Ovary (tissue), 10 donors: ENCODE measurements at places on chromosomes 12 and 14. TPM values are rescaled to one million over a fixed set of nuclear protein-coding genes. Genes with fewer than 3 reads are reported as not detected.

Gene CD163L1
- 0.63 TPM for total RNA-seq

DNA sequence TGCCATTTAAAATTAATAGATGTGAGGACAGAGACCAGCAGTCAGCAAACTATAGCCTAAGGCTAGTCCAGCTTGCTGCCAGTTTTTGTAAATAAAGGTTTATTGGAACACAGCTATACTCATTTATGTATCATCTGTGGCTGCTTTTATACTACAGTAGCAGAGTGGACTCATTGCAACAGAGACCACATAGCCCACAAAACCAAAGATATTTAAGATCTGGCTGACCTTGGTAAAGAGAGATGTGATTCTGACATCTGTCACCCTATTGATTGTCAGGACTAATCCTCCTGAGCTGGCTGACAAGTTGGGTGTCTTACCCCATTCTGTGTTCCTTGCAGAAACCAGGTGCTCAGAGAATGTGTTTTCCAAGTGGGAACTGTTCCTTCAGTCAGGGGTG lies 99.9 kb downstream of the BEGAIN start:
- DNase-seq, result no peak

DNA sequence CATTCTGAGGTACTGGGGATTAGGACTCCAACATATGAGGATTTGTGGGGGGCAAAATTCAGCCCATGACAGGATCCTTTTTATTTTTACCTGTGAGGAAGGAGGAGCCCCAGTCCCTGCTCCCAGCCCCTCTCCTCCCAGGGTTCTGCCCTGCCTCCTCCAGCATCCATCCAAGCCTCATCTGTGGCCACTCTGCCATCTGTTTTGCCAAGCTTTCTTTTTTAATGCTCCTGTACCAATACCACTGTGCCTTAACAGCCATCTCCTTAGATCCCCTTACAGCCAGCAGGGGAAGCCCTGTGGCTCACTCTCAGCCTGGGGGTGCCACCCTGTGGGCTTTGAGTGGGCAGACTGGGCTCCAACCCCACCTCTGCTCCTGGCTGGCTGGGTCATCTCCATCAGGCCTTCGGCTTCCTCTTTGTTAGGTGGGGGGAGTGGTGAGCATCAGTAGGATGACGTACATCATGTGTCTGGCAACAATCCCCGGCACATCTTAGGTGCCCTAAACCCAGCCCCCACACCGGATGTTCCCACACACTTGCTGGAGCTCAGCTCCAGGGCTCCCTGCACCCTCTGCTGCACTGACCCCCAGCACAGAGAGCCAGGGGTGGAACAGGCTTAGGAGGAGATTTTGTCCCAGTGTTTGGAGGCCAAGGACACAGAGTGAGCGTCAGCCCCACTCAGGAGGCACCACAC lies 40.2 kb downstream of the CYP46A1 start:
- DNase-seq, result no peak

GRCh38 chr12:68425998-68426397 lies 93.8 kb upstream of the MDM1 start:
- DNase-seq, result no peak

GRCh38 chr12:3523058-3523457 lies 32.1 kb downstream of the PRMT8 start:
- no peak for DNase-seq

DNA sequence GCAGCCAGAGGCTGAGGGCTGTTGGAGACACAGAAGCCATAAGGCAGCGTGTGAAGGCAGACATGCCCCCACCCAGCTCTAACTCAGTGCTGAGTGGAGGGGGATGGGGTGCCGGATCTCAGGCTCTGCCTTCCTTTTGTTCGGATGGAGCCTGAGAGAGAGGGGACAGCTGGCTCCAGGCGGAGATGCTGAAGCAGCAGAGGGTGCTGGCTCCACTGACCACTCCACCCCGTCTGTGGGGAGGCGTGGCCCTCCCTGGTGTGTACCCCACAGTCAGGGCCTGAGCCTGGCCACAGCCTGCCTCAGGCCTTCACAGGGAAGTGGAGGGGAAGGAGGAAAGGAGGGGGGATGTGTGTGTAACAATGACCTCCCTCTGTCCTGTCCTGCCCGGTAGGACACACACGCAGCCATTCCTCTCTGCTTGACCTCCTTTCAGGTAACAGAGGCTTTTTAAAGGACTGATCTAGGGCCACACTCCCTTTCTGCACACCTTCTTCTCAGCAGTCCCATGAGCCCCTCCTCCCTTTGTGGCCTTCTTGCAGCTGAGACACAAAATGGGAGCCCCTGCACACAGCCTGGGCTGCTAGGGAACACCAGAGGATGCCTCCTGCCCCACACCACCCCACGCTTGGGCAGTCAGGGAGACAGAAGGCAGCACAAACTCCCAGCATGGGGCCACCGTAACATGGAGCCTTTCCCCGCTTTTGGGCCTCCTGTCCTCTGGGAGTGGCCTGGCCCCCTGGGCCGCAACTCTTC lies 9.6 kb upstream of the ENDOU start:
- peak; percentile 75 for DNase-seq

DNA sequence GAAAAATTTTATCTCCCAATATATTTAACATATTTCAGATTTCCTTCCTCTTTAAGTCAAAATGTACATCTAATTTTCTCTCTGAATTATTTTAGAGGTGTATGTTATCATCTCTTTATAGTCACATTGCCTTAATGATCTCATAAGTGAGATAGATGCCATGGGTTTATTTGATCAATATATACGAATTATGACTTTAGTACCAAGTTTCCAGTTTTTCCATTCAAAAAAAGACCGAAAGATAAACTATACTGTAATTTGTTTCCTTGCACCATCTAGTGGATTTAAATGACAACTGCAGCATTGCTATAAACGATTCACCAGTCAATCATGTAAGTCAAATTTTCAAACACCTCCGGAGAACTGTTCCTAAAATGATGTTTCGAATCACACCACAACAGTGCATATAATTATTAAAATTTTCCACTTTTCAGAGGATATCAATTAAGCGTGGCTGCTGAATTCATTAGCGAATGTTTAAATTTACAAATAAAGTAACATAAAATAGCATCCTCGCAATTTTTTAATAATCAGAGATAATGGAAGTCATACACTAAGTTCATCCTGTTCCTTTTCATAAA lies 419 bp upstream of the ATXN7L3B start:
- DNase-seq, result no peak

GRCh38 chr12:6555018-6555691 lies 687 bp downstream of the IFFO1 start:
- peak; percentile 21 for DNase-seq

Gene AHNAK2
- total RNA-seq, result 15.6 TPM

DNA sequence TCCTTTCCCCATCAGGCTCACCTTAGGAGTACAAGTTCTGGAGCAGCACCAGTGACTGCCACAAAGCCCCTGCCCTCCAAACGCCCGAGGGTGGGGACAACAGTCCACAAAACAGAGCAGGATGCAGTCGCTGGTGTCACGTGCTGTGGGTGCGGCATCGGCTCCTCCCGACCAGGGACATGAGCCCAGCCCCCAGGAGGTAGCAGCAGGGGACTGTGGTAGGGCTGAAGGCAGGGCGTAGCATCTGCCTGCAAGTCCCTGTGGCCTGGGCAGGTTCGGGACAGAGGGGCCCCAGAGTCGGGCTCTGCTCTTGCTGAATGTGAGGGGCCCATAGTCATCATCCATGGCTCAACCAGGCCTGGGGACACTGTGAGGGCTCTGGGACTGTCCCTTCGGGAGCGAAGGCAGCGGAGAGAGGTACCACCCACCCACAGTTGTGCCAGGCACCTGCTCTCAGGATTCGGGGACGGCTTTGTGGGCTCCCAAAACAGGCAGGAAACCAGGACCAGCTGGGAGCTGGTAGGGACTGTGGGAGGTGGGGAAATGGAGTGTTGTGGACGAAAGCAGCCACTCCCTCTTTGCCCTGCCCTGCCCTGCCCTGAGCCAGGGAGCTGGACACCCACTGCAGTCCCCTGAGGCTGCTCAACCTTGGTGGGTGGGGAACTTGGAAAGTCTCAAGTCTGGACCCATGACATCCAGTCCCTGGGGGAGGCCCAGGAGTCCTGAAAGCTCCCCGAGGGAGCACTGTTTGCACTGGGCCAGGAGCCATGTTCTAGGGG lies 30.7 kb downstream of the FBRSL1 start:
- no peak for DNase-seq

DNA sequence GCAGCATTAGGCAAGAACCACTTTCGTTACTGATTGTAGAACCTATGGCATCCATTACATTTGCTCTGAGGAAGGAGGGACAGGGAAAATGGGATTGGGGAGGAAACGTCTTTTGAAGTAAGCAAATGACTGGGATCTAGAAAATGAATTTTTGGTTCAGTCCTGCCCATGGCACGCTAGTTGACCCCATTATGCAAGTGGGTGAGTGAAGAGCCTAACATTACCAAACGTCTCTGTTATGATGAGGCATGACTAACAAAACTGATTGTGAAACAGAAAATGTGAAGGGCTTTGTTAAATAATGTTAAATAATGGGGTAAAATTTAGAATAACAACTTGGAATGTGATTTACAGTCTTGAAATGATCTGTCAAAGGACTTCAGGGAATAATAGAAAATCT lies 38.9 kb downstream of the CPSF2 start:
- no peak for DNase-seq

DNA sequence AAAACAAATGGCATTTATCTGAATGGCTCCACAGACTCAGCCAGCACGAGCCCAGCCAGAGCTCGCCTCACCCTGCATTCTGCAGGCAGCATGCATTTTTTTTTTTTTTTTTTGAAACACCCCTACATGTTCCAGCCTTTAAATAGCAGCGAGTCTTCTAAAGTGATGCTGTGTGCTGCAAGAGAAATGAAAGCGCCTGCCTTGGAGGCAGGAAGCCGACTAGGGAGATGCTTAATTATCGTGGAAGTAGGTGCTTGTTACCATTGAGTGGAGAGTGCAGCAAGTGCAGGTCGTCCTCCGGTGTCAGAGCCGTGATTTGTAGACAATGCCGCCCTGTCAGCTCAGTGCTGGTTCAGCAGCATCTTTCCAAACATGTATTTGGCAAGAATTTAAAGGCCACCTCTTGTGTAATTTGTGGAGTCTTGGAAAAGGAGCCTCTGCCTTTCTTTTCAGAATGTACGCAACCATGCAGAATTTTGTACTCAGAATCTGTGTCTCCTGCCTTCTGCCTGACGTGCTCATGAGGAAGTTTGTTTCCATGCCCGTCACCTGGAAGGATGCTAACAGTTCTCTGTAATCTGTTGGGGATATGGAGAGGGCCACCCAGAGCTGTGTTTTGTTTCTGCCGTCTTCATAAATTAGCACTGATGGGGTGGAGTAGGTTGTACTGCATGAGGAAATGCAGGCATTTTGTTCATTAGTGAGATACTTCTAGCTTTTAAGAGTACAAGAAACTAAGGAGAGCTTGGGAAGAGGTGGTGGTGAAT lies 345.9 kb upstream of the RGS6 start:
- DNase-seq, result no peak

- no peak for DNase-seq
Measured at GRCh38 chr12:123572391-123572790, 12.0 kb upstream of the TMED2 start.

Gene CLEC4C
- total RNA-seq, result not detected

DNA sequence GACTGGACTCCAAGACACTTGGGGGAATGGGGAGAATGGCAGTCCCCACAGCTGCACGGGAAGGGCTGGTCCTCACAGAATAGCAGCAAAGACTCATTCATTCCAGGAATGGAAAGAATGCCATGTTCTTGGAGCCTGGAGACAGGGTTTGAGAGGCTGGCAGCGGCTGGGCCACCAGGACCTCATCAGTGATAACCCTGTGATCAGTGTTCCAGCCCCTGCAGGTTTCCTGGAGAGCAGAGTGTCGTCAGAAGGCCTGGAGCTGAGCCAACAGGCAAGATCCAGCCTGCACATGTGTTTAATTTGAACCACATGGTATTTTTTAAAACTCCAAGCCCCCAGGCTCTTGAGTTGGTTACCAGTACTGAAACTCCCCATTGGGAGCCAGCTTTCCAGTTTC lies 11.3 kb downstream of the BDKRB1 start:
- no peak for DNase-seq

Gene KRT83
- not detected for total RNA-seq

Gene SOCS2
- 39.8 TPM for total RNA-seq

DNA sequence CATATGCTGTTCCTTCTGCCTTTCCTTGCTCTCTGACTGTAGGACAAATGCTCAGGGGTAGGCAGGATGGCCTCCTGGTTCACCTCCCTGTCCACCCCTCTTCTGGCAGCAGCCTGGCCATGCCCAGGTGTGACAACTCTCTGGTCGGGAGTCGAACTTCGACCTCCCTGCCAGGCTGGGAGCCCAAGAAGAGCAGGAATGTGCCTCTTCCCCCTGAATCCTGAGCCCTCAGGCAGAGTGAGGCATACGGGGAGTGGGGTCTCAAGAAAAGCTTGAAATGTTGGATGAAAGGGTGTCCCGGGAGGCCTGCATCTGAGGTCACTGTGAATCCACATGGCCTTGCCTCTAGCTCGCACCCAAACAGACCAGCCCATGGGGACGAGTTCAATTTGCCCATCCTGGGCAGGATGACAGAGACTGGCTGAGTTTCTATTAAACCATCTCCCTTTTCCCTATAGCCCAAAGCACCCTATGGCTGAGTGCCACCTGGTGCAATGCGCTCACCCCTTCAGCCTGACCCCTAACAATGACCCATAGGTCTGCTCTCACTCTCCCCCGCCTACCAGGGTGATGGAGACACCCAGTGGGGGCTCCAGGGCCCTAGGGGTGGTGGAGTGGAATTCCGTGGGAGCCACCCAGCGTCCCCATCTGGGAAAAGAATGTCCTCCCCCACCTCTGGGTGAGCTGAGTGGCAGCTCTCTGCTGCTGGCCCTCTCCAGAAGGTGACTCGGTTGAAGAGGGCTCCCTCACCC lies 52.9 kb upstream of the DIO3 start:
- DNase-seq, result peak; percentile 13

Gene KRT6C
- total RNA-seq, result not detected

GRCh38 chr14:77593501-77593961 lies 22.9 kb downstream of the SPTLC2 start:
- no peak for DNase-seq

GRCh38 chr12:82609234-82609914 lies 77.3 kb upstream of the TMTC2 start:
- DNase-seq, result no peak

Gene FBRSL1
- 69.5 TPM for total RNA-seq

GRCh38 chr12:92270521-92270920 lies 124.9 kb upstream of the BTG1 start:
- DNase-seq, result no peak

DNA sequence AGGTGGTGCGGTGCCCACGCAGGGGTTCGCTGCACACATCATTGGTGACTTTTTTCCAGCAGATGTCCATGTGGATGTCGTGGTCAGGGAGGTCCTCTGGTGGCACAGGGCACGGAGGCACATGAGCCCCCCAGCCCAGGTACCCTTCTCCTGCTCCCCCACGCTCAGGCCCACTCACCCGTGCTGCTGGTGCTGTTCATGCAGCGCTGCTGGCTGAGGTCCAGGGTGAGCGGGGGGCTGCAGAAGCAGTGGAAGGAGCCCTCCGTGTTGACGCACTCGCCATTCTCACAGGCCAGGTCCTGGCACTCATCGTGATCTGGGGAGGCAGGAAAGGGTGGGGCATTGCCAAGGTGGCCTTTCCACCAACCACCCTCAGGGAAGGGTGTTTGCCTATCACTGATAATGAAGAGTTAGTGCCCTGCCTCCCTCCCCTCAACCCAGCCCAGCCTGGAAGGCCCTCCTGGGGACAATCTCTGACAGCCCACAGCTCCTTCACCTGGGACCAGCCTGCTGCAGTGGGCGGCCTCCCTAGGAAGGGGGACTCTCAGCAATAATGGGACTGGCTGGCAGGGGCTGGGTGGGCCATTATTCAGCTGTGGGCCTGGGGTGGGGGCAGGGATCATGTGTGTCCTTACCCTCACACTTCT lies 9.8 kb downstream of the ISCA2 start:
- no peak for DNase-seq
